Thyroid gland (tissue), 4 donors: ENCODE measurements at places on chromosomes 7 and 10. TPM values are rescaled to one million over a fixed set of nuclear protein-coding genes. Genes with fewer than 3 reads are reported as not detected.

Gene SLC18A3
- total RNA-seq: not detected

Gene GJD4
- not detected for total RNA-seq

Gene ADCYAP1R1
- 2.2 TPM for total RNA-seq

Gene ADAM22
- total RNA-seq: 25.0 TPM

Gene VWC2
- total RNA-seq: not detected

Gene NRCAM
- total RNA-seq: 10.1 TPM

Gene HHEX
- total RNA-seq: 154 TPM

Gene PDE1C
- total RNA-seq: 7.8 TPM

Gene MACC1
- total RNA-seq: 7.7 TPM

Gene HOXA10
- total RNA-seq: not detected

Gene ZNF786
- 11.5 TPM for total RNA-seq

Gene CYP3A4
- not detected for total RNA-seq

Gene FZD8
- total RNA-seq: 12.4 TPM

Gene BLNK
- total RNA-seq: 15.9 TPM

Gene TRIM74
- not detected for total RNA-seq

Gene CALCR
- 0.11 TPM for total RNA-seq

Gene ITGA8
- total RNA-seq: 14.8 TPM

Gene GPR85
- 2.3 TPM for total RNA-seq

Gene KLF14
- total RNA-seq: not detected

Gene LCOR
- 60.9 TPM for total RNA-seq
